Stimulated activated CD4-positive, alpha-beta T cell treated with anti-CD3 and anti-CD28 coated beads, Interleukin-1b, Interleukin-23, amount 100 ng/mL, for 48 hours (primary cell): ENCODE measurements at places on chromosomes 16 and 17.

DNA sequence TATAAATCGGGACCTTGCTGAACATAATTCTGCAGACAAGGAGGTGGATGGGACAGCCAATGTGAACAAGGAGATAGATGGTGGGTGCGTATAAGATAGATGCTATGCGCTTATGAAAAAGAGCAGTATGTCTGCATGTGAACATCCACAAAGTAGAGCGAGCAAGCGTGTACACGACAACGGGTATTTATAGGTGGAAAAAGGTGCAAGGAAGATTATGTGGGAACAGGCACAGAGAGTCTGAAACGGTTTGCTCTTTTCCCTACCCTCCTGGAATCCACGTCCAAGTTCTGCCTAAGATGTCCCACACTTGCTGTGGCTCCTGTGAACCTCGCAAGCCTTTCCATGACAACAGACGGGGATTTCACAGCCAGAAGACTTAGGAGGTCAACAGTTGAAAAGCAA lies 43.0 kb downstream of the SNX11 start:
- no peak for DNase-seq

DNA sequence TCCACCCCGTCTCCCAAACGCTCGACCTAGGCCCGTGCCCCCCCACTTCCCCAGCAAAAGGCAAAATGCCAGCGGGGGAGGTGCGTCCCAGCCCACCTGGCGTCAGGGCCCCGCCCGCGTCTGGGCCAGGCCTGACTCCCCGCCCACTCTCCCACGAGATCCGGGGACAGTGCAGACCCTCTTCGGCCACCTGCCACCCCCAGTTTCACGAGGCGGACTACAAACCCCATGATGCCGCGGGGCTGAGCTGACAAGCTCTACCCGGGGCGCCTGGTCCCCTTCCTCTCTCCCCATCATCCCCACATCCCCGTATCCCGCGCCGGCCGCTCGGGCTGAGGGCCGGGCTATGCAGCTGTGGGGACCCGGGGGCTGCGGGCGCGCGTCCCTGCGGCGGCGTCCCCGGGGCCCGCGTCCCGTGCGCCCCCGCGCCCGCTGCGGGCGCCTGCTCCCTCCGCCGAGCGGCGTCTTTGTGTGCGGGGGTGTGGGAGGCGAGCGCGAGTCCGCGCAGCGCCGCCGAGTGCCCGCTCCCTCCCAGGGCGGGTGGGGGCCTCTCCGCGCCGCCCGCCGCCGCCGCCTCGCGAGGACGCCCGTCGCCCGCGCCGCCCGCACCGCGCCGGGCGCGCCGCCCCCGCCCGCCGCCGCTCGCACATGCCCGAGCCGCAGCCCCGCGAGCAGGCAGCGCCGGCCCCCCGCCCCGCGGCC lies at the start of gene ANKRD13B:
ANKRD13B (plus strand) TSS at position 283 of the 702 bp plus-strand sequence. CDS start 490 bp downstream, outside the sequence.
- peak; percentile 44 for DNase-seq

DNA sequence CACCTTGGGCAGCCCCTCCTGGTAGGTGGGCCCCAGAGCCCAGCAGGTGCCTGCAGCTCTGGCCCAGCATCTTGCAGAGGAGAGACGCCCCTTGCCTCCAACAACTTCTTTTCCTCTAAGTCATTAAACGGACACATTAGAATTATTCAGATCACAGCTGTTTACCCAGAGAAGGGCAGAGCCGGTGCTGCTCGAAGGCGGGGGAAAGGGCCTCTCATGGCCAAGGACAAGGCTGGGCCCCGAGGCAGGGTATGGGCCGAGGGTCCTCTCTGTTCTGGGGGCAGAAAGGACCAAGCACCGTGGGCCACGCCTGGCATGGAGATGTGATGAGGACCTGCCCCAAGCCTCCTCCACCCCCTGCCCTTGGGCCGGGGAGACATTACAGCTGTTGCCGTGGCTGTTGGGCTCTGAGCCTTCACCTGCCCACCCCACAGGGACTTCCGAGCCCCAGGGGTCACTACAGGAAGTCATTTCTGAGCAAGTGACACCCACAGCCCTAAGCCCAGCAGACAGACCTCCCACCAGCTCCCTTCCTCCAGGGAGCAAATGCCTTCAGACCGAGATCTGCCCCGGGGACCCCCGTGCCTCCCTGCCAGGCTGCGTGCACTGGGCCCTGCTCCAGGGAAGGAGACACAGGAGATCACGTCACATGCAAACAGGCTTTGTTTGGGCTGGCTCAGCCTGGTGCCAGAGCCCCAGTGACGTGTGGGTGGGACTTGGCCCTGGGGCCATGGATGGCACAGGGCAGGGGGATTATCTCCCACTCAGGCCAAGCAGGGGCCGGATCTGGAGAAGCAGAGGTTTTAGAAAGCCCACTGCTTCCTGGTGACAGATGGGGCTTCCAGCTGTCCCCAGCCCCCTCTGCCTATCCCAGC lies 699 bp upstream of the PVALEF start:
- no peak for DNase-seq

- no peak for DNase-seq
These were observed 8.2 kb upstream of the TMEM94 start for GRCh38 chr17:75447951-75448856.

- no peak for DNase-seq
These were observed 242.4 kb downstream of the C16orf95 start for GRCh38 chr16:87074641-87075318.

DNA sequence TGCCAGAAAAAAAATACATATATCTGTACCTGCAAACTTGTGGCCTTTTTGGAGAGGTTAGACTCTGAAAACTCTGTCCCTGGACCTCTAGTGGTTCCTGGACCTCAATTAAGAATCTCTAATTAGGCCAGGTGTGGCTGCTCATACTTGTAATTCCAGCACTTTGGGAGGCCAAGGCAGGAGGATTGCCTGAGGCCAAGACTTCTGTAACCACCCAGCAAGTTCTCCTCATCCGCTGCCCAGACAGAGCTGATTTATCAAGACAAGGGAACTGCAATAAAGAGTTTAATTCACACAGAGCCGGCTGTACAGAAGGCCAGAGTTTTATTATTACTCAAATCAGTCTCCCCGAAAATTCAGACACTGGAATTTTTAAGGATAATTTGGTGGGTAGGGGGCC lies 4.2 kb downstream of the ASPA start:
- DNase-seq: no peak

DNA sequence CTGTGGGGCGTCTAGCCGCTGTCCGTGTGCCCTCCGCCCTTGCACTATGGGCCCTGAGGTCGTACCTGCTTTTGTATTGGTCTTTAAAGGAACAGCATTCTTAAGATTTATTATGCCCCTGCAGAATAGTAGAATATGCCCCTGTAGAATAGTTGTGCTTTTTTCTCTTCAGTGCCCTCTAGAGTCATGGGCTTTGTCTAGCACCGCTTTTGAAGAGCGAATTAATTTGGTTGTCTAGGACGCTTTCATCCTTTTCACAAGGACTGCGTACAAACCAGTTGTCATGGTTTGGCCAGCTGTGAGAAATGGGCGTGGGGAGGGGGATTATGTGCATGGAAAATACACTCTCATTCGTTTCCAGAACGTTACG lies 621 bp downstream of the CEP95 start:
- DNase-seq: peak; percentile 44

DNA sequence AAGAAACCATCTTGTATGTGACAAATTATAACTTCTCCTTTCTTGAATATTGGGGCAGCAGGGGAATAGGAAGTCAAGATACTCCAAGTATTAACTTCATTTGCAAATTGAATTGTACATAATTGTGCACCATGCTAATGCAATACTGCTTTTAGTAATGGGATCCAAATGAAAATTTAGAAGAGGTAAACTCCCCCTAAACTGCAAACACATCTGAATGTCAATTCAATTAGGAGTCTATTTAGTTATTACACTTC lies 4.5 kb downstream of the STAT5B start:
- DNase-seq: no peak
